Stomach (tissue), 19 donors: ENCODE measurements at places on chromosomes 5 and 9.
A peak's percentile ranks its signal among the peaks of the same experiment; 100 is the strongest.

GRCh38 chr5:135477613-135478066, 25.5 kb upstream of the TIFAB start:
- DNase-seq: no peak

DNA sequence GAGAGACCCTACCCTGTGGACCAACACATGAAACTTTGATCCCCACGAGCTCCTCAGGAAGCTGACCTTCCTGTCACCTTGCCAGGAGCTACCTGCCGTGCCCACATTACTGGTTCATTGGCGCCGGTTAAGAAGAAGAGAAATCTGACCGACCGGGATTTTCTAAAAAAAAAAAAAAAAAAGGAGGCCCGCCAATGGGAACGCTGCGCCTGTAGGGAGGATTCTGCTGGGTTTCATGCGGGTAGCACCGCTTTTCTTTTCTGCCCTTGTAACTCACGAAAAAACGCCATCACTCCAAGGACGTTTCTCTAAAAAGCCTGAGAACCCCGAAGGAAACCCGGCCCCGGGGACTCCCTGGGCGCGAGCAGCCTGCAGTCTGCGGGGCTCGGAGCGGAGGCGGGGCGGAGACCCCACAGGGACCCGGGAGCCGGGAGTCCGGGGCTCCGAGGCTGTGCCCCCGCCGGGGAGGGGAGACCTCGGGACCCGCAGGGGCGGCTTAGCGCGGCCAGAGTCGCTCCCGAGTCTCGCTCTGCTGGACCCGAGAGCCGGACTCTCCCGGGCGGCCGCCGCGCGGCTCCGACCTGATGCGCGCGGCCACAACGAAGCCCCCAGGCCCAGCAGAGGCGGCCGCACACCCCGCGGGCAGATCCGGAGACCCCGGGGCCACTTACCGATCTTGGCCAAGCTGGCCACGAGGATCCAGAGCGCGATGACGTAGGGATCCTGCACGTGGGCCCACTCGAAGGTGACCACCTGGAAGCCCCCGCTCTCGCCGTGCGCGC, 617 bp downstream of the SLC9A3 start:
- peak; percentile 38 for DNase-seq

- DNase-seq: no peak
Measured at GRCh38 chr9:20784196-20784595, 100.1 kb downstream of the FOCAD start.

DNA sequence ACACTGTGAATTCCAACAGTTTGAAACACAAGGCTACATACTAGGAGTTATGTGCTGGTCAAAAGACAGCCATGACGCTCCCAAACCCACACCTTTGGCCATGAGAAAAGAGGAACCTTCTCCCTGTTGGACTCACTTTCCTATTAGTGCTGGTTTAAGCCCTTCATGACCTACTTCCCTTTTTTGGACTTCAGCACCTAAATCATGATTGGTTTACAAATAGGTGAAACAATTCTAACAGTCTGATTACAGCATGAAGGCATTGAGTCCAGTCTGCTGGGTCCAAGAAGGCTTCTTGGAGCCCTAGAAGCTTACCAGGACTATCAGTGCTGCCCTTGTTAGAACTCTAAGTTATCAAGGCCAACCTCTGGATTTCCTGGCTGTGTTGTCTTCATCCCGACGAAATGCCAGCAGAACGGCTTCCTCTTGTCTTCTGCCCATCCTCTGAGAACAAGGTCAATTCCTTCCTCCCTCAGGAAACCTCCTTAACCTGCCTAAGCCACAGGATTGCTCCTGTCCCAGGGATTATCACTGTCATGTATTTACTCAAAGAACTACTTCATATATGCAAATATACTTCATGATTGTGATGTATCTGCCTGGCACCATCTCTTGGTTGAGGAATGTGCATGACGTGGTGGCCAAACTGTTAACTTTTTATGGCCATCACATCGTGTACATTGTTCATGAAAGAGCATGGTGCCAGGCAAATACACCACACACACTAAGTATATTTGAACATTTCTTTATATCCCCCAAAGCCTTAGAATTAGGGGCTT, 83.6 kb downstream of the ANKH start:
- no peak for DNase-seq

- DNase-seq: no peak
Measured at GRCh38 chr5:40074826-40075225, 604.9 kb upstream of the PTGER4 start.

GRCh38 chr9:124278054-124278540, 20.3 kb downstream of the NEK6 start:
- no peak for DNase-seq

DNA sequence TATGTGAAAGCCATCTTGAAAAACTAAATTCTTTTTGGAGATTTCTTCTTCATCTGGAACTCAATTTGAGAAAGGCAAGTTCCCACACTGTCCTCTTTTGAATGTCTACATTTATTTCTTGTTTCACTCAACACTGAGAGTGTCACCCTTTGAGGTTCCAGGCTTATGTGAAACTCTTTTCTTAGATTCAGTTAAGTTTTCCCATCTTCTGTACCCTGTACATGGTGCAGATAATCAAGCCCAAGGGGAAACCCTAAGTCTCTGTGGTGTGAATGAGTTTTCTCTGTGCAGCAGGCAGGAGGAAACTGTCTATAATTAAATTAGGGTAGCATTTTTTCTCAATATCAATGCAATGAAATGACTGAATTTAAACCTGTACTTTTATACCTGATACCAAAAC, 72.3 kb upstream of the PRLR start:
- DNase-seq: no peak

- no peak for DNase-seq
Measured at GRCh38 chr9:24451346-24451745, 94.4 kb downstream of the IZUMO3 start.

DNA sequence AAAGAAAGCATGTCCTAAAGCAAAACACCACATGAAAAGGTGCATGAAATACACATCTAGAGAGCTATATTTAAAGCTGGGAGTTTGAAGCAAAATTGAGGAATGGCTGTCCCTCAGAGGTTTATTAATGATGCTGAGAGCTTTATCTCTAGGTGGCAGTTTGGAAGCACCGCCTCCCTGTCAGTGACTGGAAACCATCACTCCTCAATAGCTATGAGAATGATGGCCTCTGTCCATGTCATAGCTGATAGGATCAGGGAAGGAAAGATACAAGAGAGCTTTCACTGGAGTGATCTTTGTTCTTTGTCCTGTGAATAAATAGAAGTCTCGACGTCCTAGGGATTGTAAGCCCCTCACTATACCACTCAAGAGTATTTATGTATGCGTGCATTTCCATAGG, 110.5 kb downstream of the NUDT12 start:
- DNase-seq: no peak

DNA sequence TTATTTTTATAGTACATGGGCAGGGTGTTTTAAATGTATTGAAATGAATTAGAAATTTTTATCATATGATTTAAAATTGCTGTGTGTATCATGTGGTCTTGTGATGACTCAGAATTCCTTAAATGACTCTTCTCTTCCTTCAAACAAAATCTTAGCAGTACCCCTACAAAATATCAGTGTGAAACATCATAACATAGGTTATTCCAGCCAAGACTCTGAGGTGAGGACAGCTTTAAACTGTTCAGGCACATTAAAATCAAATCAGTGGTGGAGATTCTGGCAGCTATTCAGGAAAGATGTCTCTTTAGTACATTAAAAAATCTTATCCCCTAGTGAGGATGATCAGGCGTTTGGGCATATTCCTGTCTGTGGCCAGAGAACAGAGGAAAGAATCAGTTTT, 174.0 kb downstream of the MAN2A1 start:
- DNase-seq: no peak

- DNase-seq: no peak
Measured at GRCh38 chr9:123480791-123481190, 124.8 kb downstream of the CRB2 start.

DNA sequence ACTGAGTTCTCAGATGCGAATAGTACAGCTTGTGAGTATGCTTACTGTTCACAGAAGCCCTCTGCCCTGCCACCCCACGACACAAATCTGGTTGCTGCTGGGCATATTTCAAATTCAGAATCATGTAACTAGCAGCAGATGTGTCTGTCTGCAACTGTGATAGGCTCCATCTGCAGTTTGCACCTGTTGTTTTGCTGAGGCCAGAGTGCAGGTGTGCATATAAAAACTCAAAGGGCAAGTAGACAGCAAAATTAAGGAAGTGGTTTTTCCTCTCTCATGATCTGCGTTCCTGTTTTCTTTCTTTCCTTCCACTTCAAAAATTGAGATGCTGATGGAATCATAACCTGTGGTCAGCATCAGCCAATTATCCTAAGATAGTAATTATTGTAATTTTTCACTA, 1000.5 kb downstream of the PTPRD start:
- DNase-seq: no peak

DNA sequence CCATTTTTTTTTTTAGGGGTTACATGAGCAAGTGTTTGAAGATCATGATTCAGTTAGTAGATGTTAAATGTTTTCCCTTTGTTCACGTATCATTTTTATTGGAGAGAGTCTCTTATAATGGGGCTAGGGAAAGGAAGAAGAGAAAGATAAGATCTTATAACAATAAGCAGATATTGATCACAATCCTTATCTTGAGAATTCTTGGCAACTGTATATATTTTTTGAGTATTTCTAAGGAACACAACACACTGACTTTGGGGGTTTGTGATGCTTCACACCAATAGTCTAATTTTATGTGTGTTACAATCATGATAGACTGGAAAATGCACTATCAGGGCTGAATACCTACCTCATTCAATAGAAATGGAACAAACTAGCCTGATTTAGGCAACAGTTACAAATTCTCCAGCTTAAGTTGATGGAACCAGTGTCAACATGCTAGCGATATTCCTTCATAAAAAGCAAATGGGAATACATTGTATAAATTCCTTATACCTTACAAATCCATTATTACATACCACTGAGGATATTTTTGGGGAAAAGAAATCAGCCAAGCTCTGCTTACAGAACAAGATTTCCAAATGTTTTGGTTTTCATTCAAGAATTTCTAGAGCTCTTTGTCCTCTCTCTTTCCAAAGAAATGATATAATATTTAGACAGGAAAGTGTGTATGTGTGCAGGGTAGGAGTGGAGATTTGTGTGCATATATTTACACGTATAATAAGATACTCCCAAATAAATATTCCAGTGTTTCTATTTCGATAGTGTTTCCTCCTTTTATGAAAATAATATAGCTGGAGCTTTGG, 41.5 kb downstream of the SVEP1 start:
- DNase-seq: peak; percentile 40

- no peak for DNase-seq
Measured at GRCh38 chr5:90803876-90804275, 245.3 kb downstream of the ADGRV1 start.

DNA sequence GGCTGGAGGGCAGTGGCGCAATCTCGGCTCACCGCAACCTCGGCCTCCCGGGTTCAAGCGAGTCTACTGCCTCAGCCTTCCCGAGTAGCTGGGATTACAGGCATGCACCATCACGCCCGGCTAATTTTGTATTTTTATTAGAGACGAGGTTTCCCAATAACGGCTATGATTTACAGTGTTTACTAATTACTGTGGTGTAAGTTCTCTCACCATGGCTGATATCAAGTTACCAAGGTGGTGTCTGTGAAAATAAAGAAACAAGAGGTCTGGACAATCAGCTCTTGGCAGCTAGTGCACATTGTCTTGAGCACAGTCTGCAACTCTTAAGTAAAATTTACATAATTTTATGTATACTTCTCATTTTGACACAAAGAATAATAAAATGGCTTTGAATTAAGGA, 385.5 kb upstream of the COX7C start:
- DNase-seq: no peak

DNA sequence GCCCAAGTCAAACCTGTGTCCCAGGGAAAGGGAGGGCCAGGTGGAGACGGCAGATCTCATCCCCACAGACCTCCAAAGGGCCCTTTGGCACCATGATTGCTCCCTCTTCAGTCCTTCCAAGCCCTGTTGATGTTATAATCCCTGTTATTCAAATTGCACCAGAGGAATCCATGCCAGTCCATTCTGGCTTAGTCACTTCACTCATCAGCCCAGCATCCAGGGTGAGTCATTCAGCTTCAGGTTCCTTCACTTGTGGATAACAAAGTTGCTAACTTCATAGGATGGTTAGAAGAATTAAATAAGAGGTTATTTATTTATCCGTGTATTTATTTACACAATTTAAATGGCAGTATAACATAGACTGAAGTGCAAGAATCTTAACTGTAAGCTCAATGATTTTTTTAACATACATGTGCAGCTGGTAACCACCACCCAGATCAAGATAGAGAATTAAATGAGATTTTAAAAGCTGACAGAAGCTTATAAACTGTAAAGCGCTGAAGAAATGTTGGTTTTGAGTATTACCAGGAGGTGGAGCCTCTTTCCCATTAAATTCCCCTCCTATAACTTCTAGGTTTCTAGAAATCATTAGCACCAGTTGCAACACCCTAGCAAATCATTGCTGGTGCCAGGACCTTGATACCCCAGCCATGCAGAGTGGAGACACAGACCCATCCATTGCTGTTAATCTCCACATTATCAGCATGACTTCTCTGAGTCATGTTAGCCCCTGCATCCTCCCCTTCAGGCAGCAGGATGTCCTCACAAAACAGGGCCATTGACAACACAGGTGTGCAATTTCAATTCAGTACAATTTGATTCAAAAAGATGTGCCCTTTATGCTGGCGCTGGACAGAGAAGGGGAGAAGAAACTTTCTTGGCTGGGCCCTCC, 77.4 kb downstream of the SEC61B start:
- peak; percentile 27 for DNase-seq

DNA sequence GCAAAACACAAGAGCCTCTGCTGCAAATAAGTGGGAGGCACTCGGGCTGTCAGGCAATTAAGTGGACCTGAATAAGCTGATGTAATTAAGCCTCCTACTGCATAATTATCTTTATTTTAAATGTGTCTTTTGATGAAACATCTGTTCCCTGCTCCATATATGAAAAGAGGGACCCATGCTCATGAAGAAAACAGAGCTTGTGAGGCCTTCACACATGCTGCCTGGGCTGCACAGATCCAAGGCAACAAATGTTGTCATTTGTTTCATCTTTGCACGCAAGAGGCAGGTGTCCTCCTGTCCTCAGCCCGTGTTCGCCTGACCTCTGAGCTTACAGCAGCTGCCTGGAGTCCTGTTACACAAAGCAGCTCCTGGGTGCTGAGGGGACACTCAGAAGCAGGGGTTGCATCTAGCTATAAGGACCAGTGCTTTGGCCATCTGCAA, 381.1 kb downstream of the ZNF608 start:
- peak; percentile 25 for DNase-seq

DNA sequence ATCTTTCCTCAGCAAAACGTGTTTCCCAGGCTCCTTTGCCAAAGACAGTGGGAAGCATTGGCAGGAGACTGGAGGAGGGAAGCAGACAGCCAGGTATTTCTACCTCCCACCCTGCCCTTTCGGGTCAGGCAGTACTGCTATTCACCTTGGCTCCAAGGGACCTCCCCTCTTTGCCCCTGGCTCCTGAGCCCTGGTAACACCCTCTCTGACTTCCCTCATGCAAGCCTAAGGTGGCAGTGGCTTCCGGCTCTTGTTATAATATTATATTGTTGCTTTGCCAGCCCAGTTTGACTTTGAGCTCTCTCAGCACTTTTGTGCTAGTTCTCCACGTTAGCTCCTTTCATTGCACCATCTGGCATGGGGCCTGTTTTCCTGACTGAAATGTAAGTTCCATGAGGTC, 81.6 kb upstream of the IFNK start:
- DNase-seq: no peak

GRCh38 chr5:111107371-111107770, 15.2 kb downstream of the WDR36 start:
- no peak for DNase-seq

GRCh38 chr5:73137563-73138530, 17.5 kb downstream of the TMEM171 start:
- no peak for DNase-seq

- DNase-seq: no peak
Measured at GRCh38 chr9:130488621-130489330, 44.0 kb downstream of the ASS1 start.
